ENCODE measurements at places on chromosomes 7 and 10. TPM values are rescaled to one million over a fixed set of nuclear protein-coding genes. Genes with fewer than 3 reads are reported as not detected.

DNA sequence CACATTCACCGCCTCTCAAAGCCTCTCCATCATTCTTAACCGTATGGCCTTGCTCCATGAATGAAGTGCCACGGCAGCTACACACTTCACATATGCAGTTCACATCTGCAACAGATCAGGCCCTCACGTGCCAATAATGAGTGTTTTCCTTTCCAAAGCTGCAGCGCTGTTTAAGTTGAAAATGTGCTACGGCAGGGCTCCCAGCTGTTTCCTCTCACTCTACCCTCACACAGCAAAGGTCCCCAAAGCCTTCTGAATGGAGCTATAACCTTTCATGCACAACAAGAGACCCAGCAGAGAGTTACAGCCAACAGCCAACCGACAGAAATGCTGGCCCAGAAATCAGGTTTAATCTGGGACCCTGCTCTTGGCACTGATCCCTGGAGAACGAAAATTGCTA is 236.1 kb downstream of the ELMO1 start:
- no peak for DNase-seq

DNA sequence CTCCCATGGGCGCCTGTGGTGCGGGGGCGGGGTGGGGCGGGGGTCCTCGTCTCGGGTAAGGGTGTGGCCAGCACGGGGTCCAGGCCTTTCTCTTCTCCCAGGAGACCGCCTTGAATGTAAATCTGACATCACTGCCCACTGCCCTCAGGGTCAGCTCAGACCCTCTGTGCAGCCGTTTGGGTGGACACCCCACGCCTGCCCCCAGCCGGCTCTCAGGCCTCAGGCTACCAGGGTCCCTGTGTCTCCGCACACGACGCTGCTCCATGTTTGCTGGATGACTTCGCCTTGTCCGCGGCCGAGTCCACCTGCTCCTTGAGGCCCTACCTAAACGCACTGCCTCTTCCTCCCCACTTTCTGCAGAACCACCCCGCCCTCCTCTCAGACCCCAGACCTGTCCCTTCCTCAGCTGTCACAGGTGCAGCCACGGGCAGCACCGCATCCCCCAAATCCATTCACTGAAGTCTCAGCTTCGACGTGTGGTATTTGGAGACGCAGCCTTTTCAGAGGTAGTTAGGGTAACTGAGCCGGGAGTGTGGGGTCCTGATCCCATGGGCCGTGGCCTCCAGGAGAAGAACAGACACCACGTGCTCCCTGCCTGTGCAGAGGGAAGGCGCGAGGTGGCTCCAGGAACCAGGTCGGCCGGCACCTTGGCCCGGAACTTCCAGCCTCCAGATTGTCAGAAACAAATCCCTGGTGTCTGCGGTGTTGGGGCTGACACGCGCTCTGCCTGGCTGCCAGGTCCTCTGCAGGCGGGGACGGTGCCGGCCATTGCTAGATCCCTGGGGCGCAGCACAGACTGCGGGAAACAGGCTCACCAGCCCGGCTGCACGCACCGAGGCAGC is 97.4 kb upstream of the DIP2C start:
- DNase-seq: no peak

GRCh38 chr10:77241350-77241725 is 396.3 kb downstream of the KCNMA1 start:
- DNase-seq: no peak

- DNase-seq: no peak
Observed at GRCh38 chr10:10353326-10353868, 664.3 kb upstream of the CELF2 start.

- no peak for DNase-seq
Observed at GRCh38 chr7:152541892-152542291, 106.1 kb upstream of the KMT2C start.

GRCh38 chr7:108572480-108572879 is 2.8 kb downstream of the DNAJB9 start:
- DNase-seq: no peak

GRCh38 chr7:87411186-87411585 is 64.3 kb downstream of the ABCB4 start:
- DNase-seq: no peak

GRCh38 chr7:51246258-51247245 is 70.1 kb downstream of the COBL start:
- peak; percentile 90 for DNase-seq

DNA sequence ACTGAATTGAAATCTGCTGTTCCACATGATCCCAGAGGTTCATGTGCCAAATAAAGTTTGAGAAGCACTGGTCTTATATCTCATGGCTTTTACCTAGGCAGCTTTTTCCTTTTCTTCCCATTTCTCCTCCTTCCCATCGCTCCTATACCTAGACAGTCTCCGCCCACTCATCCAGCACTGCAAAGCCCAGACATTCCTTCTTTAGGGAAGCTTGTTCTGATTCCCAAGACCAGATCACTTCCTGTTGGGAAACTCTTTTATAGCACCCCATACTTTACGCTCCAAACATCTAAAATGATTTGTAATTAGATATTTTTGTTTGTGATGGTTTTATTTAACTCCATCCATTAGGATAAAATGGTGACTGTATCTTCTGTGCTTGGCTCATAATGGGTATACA is 75.9 kb downstream of the BMPER start:
- no peak for DNase-seq

- no peak for DNase-seq
Observed at GRCh38 chr7:20354610-20355528, 24.2 kb downstream of the ITGB8 start.

DNA sequence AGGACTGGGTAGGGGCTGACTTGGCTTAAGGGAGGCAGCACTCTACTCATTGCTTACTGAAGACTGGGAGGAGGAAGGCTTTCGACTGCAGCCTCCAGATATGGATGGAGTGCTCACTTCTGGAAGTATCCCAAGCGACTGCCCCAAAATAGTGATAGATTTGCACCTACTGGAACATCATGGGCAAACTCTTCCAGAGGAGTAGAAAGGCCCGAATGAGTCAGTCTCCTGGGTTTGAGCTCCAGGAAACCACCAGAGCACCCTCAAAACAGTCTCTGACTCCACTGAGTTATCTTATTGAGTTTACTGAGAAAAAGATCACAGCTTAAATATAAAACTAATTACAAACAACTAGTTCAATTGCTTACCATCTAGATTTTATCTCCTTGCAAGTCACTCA is 37.2 kb upstream of the PDLIM1 start:
- DNase-seq: no peak

- no peak for DNase-seq
Observed at GRCh38 chr10:58282615-58283014, 13.7 kb downstream of the CISD1 start.

GRCh38 chr10:124886610-124887009 is 55.3 kb upstream of the ZRANB1 start:
- DNase-seq: no peak

- DNase-seq: peak; percentile 11
Observed at GRCh38 chr7:58086461-58086860, 636.5 kb downstream of the ZNF716 start.

DNA sequence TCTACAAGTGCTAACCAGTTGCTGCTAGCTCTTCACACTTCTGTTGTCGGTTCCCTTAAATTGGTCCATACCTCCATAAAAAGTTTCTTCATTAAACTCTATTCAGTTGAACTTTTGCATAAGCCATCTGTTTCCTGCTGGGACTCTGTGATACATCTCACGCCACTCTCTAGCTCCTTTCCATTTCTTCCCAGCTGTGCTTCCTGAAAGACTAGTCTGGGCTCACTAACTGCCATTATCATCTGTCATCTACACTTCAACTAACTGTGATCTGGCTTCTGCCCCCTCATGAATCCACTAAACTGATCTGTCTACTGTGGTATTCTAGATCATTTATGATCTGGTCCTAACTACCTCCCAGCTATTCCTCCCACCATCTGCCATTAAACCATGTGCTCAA is 78.3 kb downstream of the ELAPOR2 start:
- DNase-seq: no peak

- DNase-seq: no peak
Observed at GRCh38 chr10:119198438-119198837, 8.9 kb upstream of the GRK5 start.

- no peak for DNase-seq
Observed at GRCh38 chr7:93315896-93316295, 83.7 kb downstream of the VPS50 start.

GRCh38 chr7:66617295-66617694 is 11.4 kb upstream of the KCTD7 start:
- DNase-seq: no peak

DNA sequence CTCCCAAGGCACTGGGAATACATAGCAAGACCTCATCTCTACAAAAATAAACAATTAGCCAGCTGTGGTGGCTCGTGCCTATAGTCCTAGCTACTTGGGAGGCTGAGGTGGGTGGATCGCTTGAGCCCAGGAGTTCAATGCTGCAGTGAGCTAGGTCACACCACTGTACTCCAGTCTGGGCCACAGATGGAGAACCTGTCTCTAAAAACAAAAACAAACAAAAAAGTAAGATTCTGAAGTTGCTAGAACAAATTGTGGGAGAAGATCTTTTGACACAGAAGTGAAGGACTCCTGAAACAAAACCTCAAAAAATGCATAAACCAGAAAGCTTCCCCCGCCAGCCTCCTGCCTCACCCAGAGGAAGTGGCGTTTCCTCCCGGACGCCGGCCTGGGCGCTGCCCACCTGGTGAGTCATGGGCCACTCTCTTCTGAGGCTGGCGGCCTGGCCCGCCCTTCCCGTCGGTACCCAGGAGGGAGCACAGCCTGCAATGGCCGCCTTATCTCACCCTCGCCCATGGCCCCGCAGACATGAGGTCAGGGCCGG is 25.4 kb upstream of the ELN start:
- DNase-seq: peak; percentile 64

DNA sequence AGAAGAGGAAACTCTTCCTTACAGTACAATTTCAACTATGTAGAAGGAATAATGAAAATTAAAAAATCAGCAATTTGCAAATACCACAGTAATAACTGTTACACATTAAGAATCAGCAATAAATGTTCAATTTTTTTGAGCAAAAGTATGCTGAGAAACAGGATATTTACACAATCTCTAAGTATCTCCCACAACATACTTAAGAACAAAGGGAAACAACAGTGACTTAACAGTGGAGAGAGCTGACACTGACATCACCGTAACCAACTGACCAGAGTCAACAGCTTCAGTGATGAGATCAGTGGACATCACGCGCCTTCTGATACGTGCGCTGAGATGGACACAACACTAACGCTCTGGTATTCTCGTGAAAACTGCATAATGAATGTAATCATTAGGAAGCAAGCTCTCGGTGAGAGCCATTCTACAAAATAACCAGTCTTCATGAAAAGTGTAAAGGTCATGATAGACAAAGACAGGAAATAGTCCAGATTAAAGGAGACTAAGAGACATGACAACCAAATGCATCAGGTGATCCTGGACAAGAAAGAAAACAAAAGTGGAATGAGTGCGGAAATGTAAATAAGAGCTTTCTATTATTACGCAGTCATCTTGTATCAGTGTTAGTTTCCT is 82.6 kb downstream of the PIP4K2A start:
- DNase-seq: no peak

- no peak for DNase-seq
Observed at GRCh38 chr7:123598657-123599056, 3.0 kb upstream of the ASB15 start.

DNA sequence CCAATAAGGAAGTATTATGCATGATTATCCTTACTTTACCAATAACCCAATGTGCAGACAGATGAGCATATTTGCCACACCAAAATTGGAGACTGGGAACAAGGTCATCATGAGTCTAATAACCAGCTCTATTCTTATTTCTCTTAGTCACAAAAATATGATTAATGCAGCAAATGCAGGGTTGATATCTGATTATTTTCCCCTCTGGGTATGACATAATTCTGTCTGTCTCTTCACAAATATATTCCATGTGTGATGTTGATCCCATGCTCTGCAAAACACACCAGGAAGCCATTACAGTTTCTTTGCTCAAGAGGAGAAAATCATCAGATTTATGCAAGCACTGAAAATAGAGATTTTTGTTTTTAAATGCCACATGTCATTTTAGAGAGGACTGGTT is 196.5 kb upstream of the DGKB start:
- DNase-seq: no peak

- DNase-seq: no peak
Observed at GRCh38 chr7:1224086-1224716, 8.5 kb upstream of the UNCX start.

DNA sequence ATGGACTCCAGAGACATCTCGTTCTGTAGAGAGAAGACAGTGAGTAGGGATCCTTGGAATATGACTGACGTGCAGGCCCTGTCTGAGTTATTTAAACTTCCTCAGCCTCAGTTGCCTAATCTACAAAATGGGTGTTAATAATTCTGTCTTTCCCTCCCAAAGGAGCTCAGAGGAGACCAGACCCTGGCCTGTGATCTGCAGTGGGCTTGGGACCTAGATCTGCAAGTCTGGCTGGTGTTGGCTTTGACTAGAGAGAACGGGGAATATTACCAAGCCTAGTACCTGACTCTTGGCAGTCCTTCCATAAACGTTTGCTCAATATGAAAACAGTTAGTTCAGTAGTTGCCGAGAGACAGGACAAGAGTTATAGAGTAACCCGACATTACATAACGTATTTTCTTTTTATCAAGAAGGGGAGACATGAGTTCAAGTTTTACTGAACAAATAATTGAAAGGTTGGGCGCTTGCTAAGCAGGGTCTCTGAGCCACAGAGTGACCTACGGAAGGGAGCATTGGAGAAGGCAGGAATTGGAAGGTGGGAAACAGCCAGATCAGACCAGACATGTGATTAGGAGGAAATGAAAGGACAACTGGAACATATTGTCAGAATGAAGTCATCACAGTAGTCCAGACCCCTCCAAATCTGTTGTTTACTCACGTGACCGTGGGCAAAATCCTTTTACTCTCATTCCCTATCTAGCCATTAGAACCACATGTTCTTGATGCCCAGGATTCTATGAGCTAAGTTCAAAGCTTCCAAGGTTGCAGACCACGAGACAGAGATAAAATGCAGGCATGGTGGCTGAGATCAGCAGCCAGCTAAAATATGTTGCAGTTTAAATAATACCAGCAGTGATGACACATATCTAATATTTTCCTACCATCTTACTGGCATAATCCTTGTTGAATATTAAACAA is 10.9 kb upstream of the CYP3A4 start:
- DNase-seq: no peak

- DNase-seq: no peak
Observed at GRCh38 chr10:60335708-60336107, 54.0 kb downstream of the ANK3 start.

The ZNF853 gene
- total RNA-seq: 11.1 TPM

The SEPTIN7 gene
- 176 TPM for total RNA-seq

The LBX1 gene
- total RNA-seq: not detected

The RSPH10B2 gene
- total RNA-seq: not detected

The CALHM3 gene
- not detected for total RNA-seq

The CAMK2B gene
- 98.4 TPM for total RNA-seq

The IL6 gene
- 1.2 TPM for total RNA-seq
